HuH-7 (cell line): ENCODE measurements at places on chromosomes 1 and 21.
A peak's percentile ranks its signal among the peaks of the same experiment; 100 is the strongest.

DNA sequence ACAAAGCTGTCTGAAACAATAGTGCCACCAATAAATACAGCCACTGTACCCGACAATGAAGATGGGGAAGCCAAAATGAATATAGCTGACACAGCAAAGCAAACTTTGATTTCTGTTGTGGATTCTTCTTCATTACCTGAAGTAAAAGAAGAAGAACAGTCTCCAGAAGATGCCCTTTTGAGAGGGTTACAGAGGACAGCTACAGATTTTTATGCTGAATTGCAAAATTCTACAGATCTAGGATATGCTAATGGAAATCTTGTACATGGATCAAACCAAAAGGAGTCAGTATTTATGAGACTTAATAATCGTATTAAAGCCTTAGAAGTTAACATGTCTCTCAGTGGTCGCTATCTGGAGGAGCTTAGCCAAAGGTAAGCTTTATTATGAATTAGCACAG, 56.6 kb downstream of the SUCO start:
- no peak for DNase-seq

GRCh38 chr1:84122780-84123382, 21.2 kb upstream of the PRKACB start:
- no peak for DNase-seq

GRCh38 chr1:221574529-221574928, 167.4 kb downstream of the DUSP10 start:
- no peak for DNase-seq

DNA sequence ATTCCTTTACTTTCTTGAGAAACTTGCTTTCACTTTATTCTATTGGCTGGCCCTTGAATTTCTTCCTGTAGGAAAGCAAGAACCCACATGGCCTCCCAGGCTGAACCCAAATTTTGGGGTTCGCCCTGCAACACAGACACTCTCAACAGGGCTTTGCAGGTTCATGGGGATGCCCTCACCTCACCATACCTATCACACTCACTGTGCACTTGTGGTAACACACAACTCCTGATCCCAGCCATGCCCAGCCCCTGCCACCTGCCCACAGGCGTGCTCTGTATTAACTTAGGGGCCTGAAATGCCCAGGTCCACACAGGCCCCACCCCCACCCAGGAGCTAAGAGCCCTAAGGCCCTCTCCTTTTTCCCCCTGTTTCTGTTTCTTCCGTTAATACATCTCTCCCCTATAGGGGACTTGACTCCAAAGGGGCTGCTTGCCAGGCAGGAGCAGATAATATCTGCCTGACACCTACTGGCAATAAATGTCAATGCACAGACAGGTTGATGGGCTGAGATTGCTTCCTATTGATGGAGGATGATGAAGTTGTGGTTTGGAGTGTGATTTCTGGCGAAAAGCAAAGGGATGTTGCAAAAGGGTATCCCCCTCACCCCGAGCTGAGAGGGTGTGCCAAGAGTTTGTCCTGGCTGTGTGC, 171.5 kb downstream of the AJAP1 start:
- DNase-seq = peak; percentile 12

DNA sequence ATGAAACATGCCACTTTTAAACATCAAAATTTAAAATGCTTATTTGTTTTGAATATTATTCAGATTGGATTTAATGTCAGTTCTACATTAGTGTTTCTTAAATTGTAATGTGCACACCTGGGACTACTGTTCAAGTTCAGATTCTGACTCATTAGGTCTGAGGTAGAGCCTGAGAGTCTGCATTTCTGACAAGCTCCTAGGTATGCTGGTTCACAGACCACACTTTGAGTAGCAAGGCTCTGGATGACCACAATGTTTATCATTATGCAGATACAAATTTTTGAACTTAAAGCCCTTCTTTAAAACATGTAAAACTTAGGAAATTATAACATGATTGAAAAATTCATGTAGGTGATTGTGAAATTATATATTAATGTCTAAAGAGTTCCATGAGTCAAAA, 40.2 kb downstream of the TTLL7 start:
- no peak for DNase-seq
